Liver (tissue), 10 donors: ENCODE measurements at places on chromosomes 4 and X. TPM values are rescaled to one million over a fixed set of nuclear protein-coding genes. Genes with fewer than 3 reads are reported as not detected.
A peak's percentile ranks its signal among the peaks of the same experiment; 100 is the strongest.

SHROOM3 gene
- total RNA-seq: 25.8 TPM

COX7B2 gene
- total RNA-seq: not detected

BTC gene
- 0.09 TPM for total RNA-seq

VCX3A gene
- not detected for total RNA-seq

ERAS gene
- total RNA-seq: not detected

CAPN6 gene
- total RNA-seq: 0.33 TPM

IL13RA1 gene
- total RNA-seq: 137 TPM

CYLC1 gene
- not detected for total RNA-seq

DNA sequence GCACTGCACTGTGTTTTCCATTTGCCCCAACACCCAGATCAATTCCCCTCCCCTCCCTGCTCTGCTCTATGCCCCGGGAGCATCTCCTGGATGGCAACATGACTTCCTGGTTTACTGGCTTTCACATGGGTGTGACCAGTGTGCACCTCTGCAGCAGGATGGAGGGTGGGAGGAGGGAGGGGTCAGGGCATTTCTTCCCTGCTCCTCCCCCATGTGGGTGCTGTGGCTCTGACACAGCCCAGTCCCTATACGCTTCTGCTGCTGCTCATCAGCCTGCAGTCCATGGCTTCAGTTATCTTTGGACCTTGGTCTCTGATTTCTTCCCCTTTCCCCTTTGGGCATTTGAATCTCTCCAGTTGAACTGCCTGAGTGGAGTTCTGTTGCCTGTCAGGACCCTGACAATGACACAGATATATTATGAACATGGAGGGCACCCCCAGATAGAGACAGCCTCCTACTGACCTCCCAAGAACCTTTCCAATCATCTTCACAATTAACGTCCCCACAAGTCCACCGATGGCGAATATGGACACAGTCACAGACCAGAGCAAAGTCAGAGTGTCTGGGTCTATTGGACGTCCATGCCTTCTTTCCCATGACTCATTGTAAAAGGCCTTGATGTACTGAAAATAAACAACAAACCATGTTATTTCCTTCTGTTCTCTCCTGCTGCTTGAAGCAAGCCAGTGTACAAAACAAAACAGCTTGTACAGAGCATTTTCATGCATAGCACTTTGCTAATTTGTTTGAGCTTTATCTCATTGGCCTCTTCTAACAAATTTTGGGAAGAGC, 24.8 kb downstream of the SLC2A9 start:
- DNase-seq: no peak

- DNase-seq: no peak
These were observed 94.4 kb downstream of the PHKA2 start for GRCh38 chrX:18889346-18890048.

- no peak for DNase-seq
These were observed 51.9 kb upstream of the IRF2 start for GRCh38 chr4:184526228-184526627.

GRCh38 chr4:1074077-1074476, 39.3 kb downstream of the RNF212 start:
- DNase-seq: no peak

DNA sequence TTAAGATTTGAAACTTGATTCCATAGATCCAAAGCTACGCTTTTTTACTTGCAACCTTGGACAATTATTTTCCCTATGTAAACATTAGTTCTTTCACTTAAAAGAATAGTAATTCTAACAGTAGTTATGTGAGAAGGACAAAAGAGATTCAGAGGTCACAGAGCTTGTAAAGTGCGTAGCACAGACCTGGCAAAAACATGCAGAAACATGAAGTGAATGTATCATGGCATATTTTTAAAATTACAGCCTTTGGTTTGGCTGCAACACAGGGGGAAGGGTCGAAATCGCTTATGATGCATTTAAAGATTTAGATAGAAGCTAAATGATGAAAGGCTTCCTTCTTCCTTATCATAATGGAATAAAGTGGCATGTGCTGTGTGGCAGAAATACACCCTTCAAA, 1068.8 kb downstream of the ARAP2 start:
- no peak for DNase-seq

- no peak for DNase-seq
These were observed 138.6 kb downstream of the AFF1 start for GRCh38 chr4:87073199-87074120.

DNA sequence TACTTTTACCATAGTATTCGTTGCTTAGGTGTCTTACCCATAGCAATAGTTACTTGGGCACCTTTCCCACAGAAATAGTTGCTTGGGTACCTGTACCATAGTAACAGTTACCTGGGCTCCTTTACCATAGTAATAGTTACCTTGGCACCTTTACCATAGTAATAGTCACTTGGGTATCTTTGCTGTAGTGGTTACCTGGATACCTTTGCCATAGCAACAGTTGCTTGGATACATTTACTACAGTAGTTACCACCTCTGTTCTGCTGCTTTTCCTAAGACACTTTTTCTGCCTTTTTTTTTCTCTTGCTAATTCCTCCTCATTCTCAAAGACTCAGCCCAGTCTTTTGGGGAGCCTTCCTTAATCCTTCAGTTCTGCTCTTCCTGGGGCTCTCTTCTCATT, 272.8 kb upstream of the PUDP start:
- DNase-seq: no peak

DNA sequence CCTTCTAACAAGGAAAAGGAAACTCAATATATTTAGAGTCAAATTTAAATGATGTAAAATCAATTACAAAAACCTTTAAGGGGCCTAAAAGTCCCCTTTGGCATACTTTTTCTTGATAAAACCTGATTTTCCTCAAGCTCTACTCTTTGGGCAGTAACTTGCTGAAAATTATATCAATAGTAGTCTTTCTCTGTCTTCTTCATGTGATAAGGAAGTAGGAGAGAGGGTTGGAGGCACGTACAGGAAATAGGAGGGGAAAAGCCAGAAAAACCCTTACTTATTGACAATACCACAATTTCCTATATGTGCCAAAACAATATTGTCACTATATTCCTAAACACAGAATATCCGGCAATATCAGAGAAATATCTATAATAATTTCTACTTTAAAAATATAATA, 9.6 kb downstream of the RHOH start:
- no peak for DNase-seq

GRCh38 chr4:47876784-47877546, 37.4 kb downstream of the NFXL1 start:
- no peak for DNase-seq

GRCh38 chrX:16633754-16634153, 16.2 kb upstream of the S100G start:
- no peak for DNase-seq

GRCh38 chr4:7384003-7384928, 50.5 kb downstream of the PSAPL1 start:
- no peak for DNase-seq

- DNase-seq: peak; percentile 89
These were observed 76.3 kb upstream of the TRIM2 start for GRCh38 chr4:153127760-153128494.

- DNase-seq: no peak
These were observed 15.1 kb downstream of the UBE2K start for GRCh38 chr4:39712819-39713607.

GRCh38 chr4:7043284-7044136, at the start of gene TADA2B:
TADA2B (plus strand) TSS chr4:7043372; CDS start chr4:7043580, 208 bp downstream.
- peak; percentile 65 for DNase-seq

DNA sequence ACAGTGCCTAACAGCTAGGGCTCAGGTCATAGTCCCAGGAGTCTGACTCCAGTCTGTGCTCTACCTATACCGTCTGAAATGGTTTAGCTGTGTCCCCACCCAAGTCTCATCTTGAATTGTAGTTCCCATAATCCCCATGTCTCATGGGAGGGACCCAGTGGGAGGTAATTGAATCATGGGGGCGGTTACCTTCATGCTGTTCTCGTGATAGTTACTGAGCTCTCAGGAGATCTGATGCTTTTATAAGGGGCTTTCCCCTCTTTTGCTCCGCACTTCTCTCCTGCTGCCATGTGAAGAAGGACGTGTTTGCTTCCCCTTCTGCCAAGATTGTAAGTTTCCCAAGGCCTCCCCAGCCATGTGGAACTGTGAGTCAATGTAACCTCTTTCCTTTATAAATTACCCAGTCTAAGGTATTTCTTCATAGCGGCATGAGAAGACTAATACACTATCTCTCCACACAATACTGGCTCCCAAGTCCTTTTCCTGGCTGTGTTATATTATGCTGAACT, 110.8 kb downstream of the AFAP1 start:
- no peak for DNase-seq

- DNase-seq: no peak
These were observed 423.5 kb upstream of the NDST3 start for GRCh38 chr4:117610706-117611308.

DNA sequence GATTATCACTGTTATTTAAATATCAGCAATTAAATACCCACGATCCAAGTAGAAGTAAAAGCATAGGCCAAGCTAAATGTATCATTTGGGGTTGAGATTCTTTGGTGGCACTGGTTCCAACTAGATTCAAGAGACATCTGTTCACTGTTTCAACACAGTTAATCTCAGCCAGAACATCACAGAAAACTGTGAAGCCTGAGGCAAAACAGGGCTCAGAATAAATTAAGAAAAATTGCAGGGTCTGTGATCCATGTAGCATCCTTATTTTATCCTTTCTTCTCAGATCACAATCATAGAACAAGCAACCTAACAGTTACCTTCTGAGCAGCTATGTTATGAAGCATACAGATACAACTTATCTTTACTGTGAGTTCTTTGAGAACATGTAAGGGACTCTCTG, 23.7 kb downstream of the YTHDC1 start:
- DNase-seq: no peak

DNA sequence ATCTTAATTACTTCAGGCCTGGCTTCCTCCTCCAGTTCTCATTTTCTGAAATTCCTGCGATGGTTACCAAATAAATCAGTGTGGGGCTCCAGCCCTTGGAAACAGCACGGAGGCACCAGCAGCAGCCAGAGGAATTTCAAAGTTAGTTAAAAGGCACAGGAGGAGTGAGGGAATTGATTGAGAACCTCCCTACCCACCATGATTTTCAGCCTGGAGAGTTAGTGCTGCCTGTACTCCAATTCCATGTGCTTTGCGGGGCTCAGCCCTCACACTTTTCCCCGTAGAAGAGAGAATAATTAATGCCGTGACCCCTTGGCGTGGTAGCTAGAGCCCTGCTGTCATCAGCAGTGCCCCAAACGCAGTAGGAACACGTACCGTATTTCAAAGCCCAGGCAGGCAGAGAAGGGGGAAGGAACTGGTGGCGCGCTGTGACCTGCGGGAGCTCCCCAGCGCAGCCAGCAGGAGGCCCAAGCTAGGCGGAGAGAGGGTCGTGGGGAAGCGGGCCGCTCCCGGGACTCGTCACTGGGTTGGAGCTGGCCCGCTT, 84.0 kb upstream of the IGFBP7 start:
- DNase-seq: no peak

GRCh38 chr4:130074096-130074495, 978.1 kb downstream of the C4orf33 start:
- DNase-seq: no peak

- peak; percentile 21 for DNase-seq
These were observed 68.7 kb downstream of the NBDY start for GRCh38 chrX:56797574-56798338.

DNA sequence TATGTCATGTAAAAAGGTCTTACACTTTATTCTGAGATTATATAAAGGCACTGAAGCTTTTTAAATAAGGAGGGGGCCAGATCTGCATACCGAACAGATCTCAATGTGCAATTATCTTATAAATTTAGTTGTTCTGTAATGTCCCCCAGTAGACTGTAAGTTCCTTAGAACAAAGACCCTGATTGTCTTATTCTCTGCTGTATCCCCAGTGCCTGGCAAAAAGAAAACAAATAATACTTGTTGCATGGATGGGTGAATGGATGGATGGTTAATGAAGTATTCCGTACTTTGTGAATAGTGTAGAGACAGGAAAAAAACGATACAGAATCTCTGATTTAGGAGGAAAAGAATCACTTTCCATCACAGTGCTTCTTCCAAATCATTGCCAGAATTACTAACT, 141.5 kb downstream of the CHM start:
- DNase-seq: no peak

- peak; percentile 72 for DNase-seq
These were observed 2.3 kb downstream of the MAML3 start for GRCh38 chr4:140151699-140152012.

GRCh38 chr4:16582526-16582925, 315.9 kb downstream of the LDB2 start:
- no peak for DNase-seq

GRCh38 chr4:5043579-5043978, 7.7 kb upstream of the STK32B start:
- peak; percentile 16 for DNase-seq

- DNase-seq: peak; percentile 37
These were observed 552 bp downstream of the NKRF start for GRCh38 chrX:119605464-119606279.
